ENCODE measurements at places on chromosomes 11 and 22. TPM values are rescaled to one million over a fixed set of nuclear protein-coding genes. Genes with fewer than 3 reads are reported as not detected.
A peak's percentile ranks its signal among the peaks of the same experiment; 100 is the strongest.

DNA sequence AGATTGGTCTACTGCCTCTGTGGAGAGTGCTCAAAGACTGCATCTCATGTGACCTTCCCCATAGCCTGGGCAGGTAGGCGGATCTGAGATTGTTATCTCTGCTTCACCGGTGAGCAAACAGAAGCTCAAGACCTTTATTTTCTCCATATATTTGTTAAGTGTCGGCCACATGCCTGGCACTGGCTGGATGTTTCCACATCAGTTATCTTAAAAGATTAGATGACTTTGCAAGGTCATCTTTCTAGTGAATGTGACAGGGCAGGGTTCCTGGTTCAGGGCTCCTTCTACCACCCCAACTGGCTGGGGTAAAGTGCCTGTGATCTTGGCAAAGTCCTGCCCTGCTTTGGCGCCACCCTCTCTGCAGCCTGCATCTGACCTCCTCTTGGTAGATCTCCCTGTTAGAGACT lies 125.0 kb downstream of the CCDC81 start:
- no peak for DNase-seq

- no peak for DNase-seq
These were observed 160.2 kb upstream of the LARGE1 start for GRCh38 chr22:34080433-34080832.

DNA sequence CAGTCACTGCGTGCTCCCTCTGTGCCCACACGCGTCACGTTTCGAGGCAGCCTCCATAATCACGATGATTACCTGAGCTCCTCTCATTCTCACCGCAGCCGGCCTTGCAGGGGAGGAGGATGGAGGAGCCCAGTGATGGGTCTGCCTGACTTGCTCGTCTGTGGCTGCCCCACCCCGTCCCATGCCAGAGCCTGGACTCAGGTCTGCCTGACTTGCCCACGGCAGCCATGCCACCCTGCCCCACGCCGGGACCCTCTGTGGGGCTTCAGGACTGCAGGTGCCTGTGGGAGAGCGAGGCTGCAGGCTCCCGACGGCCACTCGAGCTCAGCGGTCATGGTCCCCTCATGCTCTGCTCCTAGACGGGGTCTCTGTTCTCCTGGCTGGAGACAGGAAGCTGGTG lies 1025.1 kb downstream of the BRD1 start:
- no peak for DNase-seq

- DNase-seq: no peak
These were observed 44.3 kb upstream of the TTC12 start for GRCh38 chr11:113270080-113270479.

DNA sequence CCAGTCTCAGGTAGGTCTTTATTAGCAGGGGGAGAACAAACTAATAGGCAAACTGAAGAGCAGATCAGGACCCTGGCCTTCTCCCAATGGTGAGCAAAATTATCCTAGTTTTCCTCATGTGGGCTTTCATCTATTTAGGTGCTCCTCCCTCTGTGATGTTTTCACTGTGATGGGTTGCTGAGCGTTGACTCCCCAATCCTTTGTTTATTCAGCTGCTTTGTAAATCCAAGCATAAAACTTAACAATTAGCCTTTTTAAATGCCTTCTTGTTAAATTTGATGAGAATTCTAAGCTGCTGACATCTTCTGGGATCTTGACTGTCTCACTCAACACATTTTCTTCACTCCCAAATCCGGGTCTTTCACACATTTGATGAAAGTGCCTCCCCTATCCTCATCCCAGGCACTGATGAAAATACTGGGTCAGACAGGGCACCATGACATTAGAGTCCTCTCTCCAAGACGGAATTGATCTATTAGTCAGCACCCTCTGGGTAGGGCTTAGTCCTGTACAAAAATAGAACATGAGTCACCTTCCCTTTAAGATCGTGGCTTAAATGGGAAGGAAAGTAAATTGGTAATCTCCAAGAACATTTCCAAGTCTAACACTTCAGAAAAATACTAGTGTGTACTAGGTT lies 199.3 kb upstream of the ISX start:
- no peak for DNase-seq

DNA sequence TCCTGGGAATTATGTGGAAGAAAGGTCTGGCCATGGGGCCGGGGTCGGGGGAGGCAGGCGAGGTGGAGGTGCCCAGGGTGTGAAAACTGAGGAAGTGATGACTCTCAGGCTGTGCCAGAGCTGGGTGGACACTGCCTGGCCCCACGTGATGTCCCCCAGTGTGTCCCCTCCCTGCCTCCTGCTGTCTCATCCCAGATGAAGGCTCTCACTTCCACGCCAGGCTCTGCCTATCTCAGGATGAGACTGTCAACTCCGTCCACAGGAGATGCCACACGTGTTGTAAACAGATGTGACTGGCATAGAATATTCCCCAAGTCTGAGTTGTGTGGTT lies 51.4 kb downstream of the RPS6KA4 start:
- no peak for DNase-seq

DNA sequence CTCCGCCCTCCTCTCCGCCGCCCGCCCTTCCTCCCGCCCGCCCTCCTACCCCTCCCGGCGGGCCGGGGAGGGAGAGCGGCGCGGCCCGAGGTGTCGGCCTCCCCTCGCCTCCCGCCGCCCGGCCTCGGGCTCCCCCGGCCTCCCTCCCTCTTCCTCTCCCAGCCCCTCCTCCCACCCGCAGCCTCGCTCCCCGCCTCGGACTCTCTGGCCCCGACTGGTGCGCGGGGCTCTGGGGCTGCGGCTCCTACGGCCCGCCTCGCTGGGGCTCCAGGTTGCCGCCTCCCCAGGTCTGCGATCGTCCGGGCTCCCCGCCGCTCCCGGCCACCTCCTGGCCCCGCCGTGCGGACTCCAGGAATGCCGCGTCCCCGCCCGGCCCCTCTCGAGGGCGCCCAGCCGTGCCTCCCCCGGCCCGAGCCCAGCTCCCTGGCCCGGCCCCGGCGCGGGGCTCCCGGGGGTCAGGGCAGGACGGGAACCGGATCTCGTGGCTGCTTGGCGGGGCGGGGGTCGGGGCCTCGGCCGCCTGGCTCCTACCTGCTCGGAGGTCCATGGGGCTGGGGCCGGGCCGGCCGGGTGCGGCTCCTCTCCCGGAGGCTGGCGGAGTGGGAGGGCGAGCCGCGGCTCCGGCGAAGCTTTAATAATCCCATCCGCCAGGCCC lies at the start of gene CLCF1:
Gene CLCF1, minus strand, starts transcription at position 606 of the 655 bp plus-strand sequence. Its CDS starts 59 bp downstream, at position 547.
- no peak for DNase-seq

Gene SCT
- total RNA-seq: not detected

Gene OR6A2
- 0.20 TPM for total RNA-seq

DNA sequence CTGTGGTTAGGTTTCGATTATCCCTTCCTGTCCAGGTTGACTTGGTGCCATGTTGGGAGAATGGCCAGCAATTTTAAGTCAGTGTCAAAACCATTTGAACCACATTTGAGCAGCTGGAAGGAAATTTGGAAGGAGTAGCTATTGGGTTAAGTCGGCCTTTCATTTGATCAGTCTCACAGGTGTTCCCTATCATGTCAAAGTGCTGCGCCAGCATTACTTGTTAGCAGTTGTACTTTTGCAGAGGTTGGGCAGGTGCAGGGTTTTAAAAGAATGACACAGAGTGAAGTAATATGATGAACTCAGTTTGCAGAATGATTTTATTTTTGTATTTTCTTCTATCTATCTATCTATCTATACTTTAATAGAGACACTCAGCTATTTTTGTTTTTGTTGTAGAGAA lies 6.4 kb upstream of the TYMP start:
- DNase-seq: no peak

DNA sequence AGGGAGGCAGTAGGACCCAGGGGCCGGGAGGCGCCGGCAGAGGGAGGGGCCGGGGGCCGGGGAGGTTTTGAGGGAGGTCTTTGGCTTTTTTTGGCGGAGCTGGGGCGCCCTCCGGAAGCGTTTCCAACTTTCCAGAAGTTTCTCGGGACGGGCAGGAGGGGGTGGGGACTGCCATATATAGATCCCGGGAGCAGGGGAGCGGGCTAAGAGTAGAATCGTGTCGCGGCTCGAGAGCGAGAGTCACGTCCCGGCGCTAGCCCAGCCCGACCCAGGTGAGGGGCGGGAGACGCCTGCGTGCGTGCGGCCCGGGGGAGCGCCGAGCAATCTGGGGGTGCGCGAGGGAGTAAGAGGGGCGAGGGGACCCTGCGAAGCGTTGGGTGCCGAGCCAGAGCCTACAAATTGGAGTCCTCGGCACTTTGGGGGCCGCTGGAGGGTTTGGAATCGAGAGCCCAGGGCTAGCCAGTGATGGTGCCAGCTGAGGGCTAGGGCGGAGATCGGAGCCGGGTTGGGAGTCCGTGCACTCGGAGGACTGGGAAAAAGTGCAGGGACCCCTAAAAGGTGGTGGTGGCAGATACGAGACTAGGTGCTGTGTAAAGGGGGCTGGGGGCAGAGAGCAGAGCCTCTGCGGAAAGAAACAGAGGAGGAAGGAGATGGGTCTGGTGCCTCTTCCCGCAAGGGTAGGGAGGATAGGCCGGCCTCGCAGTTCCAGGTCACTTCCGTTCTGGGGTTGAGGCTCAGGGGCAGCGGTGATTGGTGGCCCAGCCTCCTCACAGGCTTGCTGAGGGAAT lies at the start of gene SERPINH1:
Gene SERPINH1, plus strand, starts transcription at position 206 of the 788 bp plus-strand sequence. CDS start 4,097 bp downstream, outside the sequence.
- DNase-seq: peak; percentile 83
